ENCODE measurements at places on chromosomes 12 and 14. TPM values are rescaled to one million over a fixed set of nuclear protein-coding genes. Genes with fewer than 3 reads are reported as not detected.

DNA sequence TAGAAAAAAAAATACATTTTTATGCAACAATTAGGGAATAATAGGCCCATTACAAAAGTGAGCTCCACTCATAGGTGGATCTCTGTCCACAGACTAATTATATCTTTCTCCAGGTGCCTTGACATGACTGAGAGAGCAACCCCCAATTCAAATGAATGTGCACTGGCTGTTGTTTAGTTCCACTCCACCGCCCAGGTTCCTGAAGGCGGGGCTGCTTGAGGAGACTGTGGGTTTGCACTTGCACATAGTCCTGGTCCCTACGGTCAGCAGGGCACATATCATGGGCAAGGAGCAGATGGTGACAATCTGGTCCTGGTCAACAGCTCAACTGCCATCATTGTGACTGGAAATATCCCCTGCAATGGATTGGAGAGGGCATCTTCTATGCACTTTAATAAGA, 195.6 kb upstream of the PWP1 start:
- H3K36me3 ChIP-seq = no peaks in the 10 kb centered on the region
- peaks cover 48% of the 10 kb centered on the region for H3K4me1 ChIP-seq
- no peak for DNase-seq
- no peak overlapping the region for H3K4me3 ChIP-seq

Gene KLRC2
- not detected for total RNA-seq

- no peak overlapping the region for H3K27ac ChIP-seq
- no peaks in the 10 kb centered on the region for H3K4me1 ChIP-seq
- no peak overlapping the region for H3K4me3 ChIP-seq
- no peaks in the 10 kb centered on the region for H3K36me3 ChIP-seq
- no peaks in the 10 kb centered on the region for H3K27me3 ChIP-seq
Measured at GRCh38 chr14:72824051-72824450, 69.8 kb downstream of the DPF3 start.

Gene CNTN1
- total RNA-seq = 0.07 TPM

- peaks cover 40% of the 10 kb centered on the region for H3K4me1 ChIP-seq
- no peak overlapping the region for H3K27ac ChIP-seq
- H3K36me3 ChIP-seq = no peaks in the 10 kb centered on the region
- no peak for DNase-seq
Measured at GRCh38 chr12:121673013-121673511, 3.6 kb upstream of the MORN3 start.

Gene CLEC9A
- not detected for total RNA-seq

DNA sequence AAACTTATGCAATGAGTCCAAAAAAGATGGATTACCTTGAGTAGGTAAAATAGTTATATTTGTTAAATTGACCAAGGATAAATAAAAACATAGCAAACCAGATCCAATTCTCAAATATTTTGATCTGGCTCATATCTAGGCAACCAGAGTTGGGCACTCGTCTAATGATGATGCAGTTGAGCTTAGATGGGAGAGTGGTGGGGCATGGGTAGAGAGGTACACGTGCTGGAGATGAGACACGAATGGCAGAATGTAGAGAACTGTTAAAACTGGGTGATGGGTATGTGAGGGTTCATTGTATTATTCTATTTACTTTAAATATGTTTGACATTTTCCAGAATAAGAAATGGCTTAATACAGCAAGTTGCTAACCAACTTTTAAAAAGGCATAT, 7.6 kb upstream of the RNF34 start:
- H3K4me3 ChIP-seq = no peak overlapping the region
- H3K27me3 ChIP-seq = no peaks in the 10 kb centered on the region
- no peaks in the 10 kb centered on the region for H3K36me3 ChIP-seq
- no peak overlapping the region for H3K27ac ChIP-seq

- H3K27me3 ChIP-seq = no peaks in the 10 kb centered on the region
- no peak overlapping the region for H3K27ac ChIP-seq
- H3K4me3 ChIP-seq = no peak overlapping the region
Measured at GRCh38 chr12:119870457-119870856, 6.7 kb downstream of the CIT start.

GRCh38 chr14:101603096-101603495, 41.8 kb downstream of the DIO3 start:
- H3K36me3 ChIP-seq = no peaks in the 10 kb centered on the region
- no peaks in the 10 kb centered on the region for H3K4me1 ChIP-seq
- no peak overlapping the region for H3K27ac ChIP-seq

- H3K27ac ChIP-seq = no peak overlapping the region
- H3K4me1 ChIP-seq = peaks cover 16% of the 10 kb centered on the region
- DNase-seq = no peak
- no peaks in the 10 kb centered on the region for H3K27me3 ChIP-seq
- H3K36me3 ChIP-seq = no peaks in the 10 kb centered on the region
- H3K4me3 ChIP-seq = no peak overlapping the region
Measured at GRCh38 chr12:115761784-115762183, 515.7 kb downstream of the MED13L start.

Gene COL2A1
- total RNA-seq = 9.2 TPM

All from HepG2 (cell line).